ENCODE measurements at places on chromosomes 12 and 14.

DNA sequence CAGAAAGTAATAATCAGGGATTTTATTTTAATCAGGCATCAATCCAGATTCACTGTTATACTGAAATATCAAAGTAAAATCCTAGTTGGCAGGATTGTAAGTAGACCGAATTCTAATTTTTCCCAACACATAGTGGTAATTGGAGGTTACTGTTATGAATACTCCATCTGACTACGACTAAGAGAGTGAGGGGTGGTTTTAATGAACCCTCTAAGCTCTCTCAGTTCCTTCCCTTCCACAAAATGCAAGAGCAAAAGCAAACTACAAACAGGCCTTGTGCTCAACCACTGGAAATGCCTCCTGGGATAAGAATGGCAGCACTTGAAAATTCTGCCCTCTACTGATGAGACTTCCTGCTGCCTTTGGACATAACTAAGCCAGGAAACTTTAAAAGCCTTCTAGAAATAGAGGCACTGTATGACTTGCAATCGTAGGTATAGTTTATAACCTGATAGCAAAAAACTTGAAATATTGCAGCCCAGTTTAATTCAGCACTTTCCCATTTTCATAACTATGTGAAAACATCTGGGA lies 184.8 kb downstream of the SLC16A7 start:
- no peak for DNase-seq

DNA sequence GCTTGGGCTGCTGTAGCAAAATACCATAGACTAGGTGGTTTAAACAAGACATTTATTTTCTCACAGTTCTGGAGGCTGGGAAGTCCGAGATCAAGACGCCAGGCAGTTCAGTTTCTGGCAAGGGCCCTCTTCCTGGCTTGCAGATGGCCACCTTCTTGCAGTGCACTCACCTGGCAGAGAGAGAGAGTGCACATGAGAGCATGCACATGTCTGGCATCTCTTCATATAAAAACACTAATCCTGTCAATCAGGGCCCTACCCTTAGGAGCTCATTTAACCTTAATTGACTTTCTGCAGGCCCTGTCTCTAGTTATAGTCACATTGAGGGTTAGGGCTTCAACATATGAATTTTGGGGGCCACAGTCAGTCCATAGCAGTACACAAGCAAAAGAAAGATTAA lies 12.4 kb upstream of the EVL start:
- DNase-seq = no peak

DNA sequence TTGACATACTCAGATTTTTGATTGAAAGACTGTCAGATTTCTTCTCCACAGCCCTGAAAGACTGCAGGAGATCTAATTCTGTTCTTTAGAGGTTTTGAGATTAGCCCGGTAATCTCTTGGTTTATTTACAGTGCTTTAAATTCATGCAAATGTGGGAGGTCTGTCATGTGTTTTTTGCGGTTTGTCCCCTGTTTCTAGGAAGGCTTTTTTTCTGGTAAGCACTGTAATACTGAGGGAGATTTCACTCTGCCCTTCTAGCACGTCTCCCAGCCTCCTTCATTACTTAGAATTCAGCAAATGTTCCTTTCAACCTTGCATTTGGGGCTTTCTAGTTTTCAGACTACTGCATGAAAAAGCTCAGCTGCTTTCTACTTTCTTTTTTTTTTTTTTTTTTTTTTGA lies 31.1 kb downstream of the GPHN start:
- no peak for DNase-seq

DNA sequence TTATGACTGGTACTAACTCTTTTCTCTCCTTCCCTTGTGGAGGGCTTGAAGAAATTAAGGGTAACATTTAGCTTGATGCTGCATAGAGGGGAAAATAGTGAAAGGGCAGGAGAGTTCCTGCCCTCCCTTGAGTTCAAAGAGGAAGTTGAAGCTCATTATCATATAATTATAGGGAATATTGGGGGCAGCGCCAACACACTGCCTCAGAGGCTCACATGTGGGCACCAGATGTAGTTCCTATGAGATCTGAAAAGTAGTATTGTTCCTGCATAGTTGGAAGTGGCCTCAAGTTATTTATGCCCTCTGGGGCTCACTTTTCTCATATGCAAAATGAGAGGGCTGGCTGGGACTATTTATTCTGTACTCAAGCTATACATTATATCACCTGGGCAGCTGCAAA lies 33.0 kb upstream of the FGF23 start:
- DNase-seq = no peak

DNA sequence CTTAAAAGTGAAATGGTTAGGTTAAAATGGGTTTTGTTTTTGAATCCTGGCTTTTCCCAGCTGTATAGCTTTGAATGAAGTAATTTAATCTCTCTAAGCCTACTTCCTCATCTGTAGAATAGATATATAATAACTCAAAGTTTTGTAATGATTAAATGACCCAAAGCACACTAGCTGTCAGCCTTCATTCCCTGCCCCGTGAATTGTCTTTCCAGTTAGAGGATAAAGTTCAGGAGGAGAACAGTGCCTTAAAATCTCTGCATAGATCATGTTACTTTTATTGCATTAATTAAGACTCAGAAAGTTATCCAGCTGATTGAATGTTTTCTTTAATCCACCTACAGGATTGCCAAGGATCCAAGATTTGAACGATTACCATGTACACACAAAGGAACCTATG lies 19.4 kb downstream of the FCF1 start:
- DNase-seq = no peak

- DNase-seq = no peak
Observed at GRCh38 chr14:80959496-80959895, 4.1 kb downstream of the TSHR start.

- DNase-seq = no peak
Observed at GRCh38 chr12:40921563-40922163, 229.4 kb downstream of the CNTN1 start.

GRCh38 chr14:59629444-59630287 lies 53.1 kb upstream of the CCDC175 start:
- no peak for DNase-seq

DNA sequence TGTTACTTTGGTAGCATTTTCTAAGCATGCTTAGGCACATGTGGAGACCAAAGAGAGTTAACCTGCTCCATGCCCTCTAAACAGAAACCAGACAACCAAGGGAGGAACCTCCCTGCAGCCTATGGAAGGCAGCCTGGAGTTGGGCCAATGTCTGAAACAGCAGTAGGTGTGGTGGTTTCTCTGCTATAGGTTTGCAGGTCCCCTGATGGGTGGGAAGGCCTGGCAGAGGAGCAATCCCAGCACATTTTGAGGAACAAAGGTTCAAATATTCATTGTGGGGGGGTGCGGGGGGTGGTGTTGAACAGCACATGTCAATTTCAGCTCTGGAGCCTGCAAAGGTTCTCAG lies 65.4 kb downstream of the DACT1 start:
- DNase-seq = no peak

DNA sequence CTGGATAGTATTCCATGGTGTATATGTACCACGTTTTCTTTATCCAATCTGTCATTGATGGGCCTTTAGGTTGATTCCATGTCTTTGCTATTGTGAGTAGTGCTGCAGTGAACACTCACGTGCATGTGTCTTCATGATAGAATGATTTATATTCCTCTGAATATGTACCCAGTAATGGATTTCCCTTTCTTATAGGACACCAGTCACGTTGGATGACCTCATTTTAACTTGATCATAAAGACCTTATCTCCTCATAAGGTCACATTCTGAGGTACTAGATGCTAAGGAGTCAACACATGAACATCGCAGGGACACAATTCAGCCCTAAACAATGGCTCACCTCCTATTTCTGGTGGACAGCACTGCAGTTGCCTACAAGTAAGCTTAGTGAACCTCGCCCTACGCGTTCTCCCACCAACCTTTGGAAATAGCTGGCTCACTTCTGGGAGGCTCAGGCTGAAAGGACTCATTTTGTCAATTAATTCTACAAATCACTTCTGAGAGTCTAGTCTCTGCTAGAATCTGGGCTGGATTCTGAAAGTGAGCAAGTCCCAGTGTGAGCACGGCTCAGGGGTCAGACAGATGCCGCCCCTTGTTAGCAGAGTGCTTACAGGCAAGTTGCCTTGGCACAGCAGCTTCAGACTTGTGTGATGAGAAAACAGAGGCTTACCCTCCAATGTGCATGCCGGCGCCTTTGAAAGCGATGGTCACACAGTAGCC lies 183.8 kb upstream of the GSC start:
- no peak for DNase-seq

- DNase-seq = no peak
Observed at GRCh38 chr14:95328729-95329503, 9.2 kb upstream of the CLMN start.

DNA sequence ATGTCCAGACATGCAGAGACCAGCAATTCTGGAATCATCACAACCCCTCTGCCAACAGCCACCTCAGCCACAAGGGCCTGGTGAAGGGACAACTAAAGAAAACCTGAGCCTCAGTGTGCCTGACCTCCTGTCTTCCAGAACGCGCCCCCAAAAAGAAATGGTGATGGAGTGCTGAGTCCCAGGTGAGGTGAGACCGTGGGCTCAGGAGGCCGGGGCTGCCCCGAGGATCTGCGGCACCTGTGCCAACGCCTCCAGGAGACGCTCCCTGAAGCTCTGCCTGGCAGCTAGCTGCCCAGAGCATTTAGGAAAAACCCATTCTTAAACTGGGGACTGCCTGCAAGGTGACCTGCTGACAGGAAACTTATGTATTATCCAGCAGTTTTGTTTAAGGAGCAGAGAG lies 51.2 kb downstream of the CDC42BPB start:
- no peak for DNase-seq
